Kidney tubule cell (primary cell): ENCODE measurements at places on chromosomes 4 and X.
A peak's percentile ranks its signal among the peaks of the same experiment; 100 is the strongest.

GRCh38 chr4:155759372-155760252 is 791 bp downstream of the GUCY1B1 start:
- peak; percentile 34 for DNase-seq

GRCh38 chrX:10901290-10901633 is 209.9 kb upstream of the HCCS start:
- DNase-seq = no peak

DNA sequence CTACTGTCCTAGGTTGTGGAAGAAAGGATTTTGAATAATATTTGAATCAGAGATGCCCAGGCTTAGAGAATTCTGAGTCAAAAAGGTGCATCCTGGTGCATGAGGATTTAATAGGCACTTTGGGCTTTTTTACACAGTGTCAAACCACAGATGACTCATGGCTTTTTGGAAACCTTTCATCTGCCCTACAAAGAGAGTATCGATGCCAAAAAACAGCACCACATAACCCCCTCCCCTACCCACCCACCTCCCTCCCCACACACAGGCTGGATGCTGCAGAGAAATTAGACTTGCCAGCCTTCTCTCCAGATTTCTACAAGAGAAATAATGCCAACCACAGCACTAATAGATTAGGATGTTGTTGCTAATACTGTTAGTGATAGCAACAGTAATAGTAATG is 779.3 kb downstream of the NLGN4X start:
- DNase-seq = no peak

DNA sequence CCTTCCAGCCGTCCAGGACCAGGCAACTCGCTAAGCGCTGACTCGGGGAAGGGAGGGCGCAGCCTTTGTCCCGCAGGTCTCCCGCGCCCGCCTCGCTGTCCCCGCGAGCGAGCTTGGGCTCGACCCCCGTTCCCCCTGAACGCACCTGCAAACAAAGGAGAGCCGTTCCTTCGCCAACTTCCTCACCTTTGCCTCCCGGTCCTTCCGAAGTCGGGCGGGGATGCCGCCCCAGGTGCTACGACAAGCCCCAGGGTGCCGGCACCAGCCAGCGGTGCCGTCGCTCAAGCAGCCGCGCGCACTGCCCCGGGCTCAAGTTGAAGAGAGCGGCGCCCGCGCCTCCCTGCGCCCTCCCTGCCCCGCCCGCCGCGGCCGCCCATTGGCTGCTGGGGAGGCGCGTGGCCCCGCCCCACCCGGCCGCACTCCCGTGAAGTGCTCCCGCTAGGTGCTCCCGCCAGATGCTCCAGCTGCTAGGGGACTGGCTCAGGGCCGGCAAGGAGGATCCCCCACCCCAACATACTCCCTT is 107.1 kb downstream of the NSUN7 start:
- peak; percentile 61 for DNase-seq

DNA sequence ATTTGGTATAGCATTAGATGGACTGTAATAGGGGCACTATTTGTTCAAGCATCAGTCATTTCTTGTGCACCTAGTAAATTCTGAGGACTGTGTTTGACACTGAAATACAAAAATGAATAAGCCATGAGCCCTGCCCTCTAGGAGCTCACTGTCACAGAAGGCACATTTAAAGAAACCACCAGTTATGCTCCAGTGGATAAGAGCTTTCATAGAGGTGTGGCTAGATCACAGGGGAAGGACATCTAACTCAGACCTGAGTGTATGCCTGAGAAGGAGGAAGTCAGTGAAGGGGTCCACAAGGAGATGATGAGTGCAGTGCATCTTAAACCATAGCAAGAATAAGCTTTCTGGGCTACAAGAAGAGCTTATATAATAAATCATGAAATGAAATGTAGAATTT is 40.1 kb downstream of the BTC start:
- peak; percentile 36 for DNase-seq

GRCh38 chr4:3409571-3410091 is 32.1 kb upstream of the HGFAC start:
- DNase-seq = no peak

- peak; percentile 28 for DNase-seq
Observed at GRCh38 chr4:176309772-176310171, 10.0 kb upstream of the SPCS3 start.

GRCh38 chr4:139767168-139767567 is 101.5 kb downstream of the MGST2 start:
- peak; percentile 84 for DNase-seq

GRCh38 chrX:13364230-13364857 is 44.5 kb upstream of the ATXN3L start:
- DNase-seq = peak; percentile 21

DNA sequence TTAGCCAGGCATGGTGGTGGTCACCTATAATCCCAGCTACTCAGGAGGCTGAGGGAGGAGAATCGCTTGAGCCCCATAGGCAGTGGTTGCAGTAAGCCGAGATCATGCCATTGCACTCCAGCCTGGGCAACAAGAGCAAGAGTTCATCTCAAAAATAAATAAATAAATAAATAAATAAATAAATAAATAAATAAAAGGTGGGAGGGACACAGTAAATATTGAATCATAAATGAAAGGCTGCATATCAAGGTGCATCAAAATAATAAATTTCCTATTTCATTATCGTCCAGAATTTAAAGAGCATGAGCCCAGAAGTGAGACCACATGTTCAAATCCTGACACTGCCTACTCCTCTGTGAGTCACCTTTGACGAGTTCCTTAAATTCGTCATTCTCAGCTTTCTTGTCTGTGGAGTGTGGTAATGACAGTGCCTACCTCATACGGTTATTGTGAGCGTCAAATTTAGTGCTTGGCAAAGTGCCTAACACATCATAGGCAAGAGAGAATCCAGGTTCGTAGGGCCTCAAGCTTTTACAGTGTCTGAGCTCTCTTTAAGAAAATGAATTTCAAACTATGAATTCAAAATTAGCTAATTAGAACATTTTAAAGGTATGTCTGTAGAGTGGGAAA is 49.9 kb downstream of the IL15 start:
- DNase-seq = peak; percentile 85

DNA sequence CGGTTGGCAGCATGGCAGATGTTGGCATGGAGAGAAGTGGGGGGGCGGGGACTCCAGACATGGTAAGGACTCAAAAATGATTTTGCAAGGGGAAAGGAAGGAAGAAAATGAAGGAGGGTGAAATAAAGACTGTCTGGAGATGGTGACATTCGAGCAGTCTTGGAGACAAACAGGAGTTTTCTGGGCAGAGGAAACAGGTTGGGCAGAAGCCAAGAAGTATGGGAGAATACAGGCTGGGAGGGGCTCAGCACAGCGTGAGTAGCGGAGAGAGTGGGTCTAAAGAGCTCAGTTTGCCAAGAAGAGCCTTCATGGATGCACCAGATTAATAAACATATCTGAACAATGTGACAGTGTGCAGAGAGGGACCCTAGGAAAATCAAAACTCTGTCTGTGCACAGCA is 13.3 kb upstream of the CRMP1 start:
- DNase-seq = no peak

- DNase-seq = no peak
Observed at GRCh38 chrX:114581528-114582263, 2.2 kb upstream of the HTR2C start.

DNA sequence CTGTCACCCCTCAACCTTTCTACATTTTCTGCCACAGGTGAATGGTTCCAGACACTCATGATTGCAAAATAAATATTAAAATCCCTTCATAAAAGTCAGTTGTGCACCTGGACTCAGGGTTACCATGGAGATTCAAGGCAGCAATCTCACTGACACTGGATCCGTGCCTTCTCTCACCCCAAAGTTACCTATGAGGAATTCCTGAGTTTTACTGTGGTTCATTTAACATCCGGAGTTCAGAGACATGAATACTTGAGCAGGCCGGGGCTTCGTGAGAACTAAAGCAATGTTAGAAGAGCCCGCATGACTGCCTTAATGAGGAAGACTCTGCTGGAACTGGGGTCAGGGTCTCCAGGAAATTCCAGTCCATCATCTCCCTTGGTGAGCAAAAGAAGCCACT is 12.5 kb upstream of the CLNK start:
- peak; percentile 64 for DNase-seq

DNA sequence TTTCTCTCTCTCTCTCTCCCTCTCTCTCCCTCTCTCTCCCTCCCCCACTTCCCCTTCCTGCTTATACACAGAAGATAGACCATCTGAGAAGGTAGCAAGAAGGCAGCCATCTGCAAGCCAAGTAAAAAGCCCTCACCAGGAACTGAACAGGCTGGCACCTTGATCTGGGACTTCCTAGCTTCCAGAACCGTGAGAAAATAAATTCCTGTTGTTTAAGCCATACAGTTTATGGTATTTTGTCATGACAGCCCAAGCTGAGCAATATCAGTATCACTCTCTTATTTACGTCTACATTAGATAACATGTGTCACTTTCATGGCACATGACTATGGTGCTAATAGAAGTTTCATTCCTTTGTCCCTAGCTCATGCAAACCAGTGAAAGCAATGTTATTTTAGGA is 581.1 kb downstream of the INPP4B start:
- peak; percentile 21 for DNase-seq

DNA sequence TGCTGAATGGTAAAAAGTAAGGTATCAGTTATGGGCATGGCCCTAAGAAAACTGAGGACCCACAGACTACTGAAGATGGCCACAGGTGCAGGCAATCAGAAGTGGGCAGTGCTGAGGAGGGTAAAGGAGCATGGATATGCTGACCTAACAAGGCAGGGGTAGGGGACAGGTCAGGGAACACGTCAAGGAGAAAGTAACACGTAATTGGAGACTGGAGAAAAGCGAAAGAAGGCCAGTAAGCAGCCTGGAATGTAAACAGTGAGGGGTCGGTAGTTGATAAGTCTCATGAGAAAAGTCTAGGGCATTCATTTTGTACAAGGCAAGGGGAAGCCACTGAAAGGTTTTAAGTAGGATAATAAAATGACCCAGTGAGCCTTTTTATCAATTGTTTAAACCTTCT is 153.3 kb downstream of the PRDM5 start:
- peak; percentile 68 for DNase-seq

GRCh38 chr4:150182794-150183193 is 104.5 kb downstream of the DCLK2 start:
- no peak for DNase-seq
